Lower leg skin (tissue), 4 donors: ENCODE measurements at places on chromosomes 1 and 21. TPM values are rescaled to one million over a fixed set of nuclear protein-coding genes. Genes with fewer than 3 reads are reported as not detected.

DNA sequence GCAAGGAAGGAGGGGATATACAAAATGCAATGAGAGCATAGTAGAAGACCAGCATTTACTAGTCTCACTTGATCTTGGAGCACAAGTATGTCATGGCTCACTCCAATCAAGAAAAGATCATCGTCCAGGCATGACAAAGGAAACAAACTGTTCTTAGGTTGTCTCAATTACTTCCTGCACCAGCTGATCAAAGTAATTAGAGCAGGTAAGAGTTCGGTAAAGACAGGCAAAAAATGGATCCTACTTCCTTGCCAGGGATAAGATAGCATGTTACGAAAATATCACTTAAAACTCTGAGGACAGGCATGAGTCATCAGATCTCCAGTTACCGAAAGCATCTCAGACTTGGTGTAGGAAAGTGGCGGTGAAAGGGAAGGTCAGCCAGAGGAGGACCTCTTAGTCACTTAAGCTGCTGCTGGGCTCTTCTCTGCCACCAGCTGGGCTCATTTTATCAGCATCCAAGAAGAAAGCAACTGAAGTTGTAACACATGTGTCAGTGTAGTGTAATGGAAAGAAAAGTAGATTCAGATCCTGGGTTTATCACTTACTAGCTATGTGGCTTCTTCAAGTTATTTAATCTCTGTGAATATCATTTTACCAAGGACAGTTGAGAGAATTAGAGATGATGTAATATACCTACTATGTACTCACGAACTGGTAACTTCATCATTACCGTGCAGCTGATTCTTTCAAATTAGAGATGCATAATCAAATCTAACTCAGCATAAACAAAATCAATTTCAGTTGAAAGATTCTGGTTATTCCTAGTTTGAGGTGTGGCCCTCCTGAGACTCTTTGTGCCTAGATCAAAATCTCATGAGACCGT, 46.8 kb downstream of the XCL1 start:
- no peak for DNase-seq

Gene RSPO1
- total RNA-seq: 1.1 TPM

- DNase-seq: peak; percentile 81
Observed at GRCh38 chr1:19081218-19081893, 124.9 kb upstream of the IFFO2 start.

Gene LRRC39
- 1.2 TPM for total RNA-seq

DNA sequence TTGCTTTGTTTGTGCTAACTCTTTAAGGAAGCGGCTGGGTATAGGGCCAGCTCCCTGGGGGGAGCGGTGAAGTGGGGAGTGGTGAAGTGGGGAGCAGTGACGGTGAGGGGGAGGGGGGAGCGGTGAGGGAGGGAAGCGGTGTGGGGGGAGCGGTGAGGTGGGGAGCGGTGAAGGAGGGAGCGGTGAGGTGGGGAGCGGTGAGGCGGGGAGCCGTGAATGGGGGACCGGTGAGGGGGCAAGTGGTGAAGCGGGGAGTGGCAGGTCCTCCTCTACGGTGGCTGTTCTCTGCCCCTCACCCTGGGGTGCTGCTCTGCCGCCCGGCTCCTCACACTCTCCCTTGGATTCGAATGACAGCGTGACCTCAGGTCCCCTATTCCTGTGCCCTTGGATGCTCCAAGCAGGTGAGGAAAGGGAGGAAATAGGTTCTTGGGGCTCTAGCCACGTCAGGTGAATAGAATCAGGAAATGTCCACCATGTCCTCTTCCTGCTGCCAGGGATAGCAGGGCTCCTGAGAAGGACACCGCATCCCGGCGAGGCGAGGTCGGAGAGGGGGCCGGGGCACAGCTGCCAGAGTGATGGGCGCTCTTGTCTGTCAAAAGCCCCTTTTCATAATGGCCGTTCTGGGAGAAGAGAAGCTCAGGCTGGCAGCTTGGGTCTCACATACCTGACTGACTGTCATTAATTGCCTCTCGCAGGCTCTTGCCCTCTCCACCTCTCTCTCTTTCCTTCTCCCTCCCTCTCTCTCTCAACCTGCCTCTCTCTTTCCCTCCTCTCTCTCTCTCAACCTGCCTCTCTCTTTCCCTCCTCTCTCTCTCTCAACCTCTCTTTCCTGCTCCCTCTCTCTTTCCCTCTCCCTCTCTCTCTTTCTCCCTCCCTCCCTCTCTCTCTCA, 134.2 kb downstream of the PGBD5 start:
- no peak for DNase-seq

DNA sequence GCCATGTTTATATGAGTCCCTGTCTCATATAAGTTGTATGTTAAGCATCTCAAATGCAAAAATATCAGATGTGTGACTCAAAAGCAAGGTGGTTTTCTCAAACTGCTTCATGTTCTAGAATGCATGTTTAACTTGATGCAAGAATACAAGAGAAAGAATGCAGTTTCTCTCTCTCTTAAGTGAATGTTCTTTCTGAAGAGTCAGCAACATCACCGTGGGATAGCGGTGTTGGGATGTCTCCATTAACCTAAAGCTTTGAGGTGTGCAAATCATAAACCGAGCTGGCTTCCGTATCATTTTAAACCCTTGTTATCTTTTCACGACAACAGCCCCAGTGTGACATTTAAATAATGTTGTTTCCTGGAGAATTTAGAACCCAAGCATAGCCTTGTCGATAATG, 48.4 kb upstream of the TARBP1 start:
- DNase-seq: no peak
